ENCODE measurements at places on chromosomes 4 and X.

- DNase-seq = no peak
These were observed 1031.9 kb downstream of the FAT4 start for GRCh38 chr4:126346654-126347053.

- no peak for DNase-seq
These were observed 301.1 kb downstream of the FRMPD4 start for GRCh38 chrX:12439416-12439815.

- DNase-seq = no peak
These were observed 448.5 kb downstream of the TRAM1L1 start for GRCh38 chr4:116636917-116637316.

GRCh38 chrX:114924423-114924822, 93.0 kb downstream of the IL13RA2 start:
- no peak for DNase-seq

DNA sequence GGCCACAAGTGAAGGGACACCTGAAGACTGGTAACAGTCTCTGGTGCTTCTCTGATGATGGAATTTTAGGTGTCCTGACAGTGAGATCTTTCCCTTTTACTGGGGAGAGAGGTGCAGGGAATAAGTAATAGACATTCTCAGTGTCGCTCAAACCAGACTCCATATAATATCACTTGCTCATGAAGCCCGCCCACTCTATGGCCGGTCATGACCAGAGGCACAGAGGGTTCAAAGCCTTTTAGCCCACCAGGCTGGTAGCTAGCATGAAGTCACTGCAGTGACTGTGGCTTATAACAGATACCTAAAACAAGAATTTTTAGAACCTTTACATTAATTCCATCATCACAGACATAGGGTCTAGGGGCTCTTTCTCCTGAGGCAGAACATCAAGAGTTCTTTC, 2.9 kb downstream of the CD40LG start:
- no peak for DNase-seq

GRCh38 chrX:120213438-120214265, 37.0 kb upstream of the ZBTB33 start:
- peak; percentile 8 for DNase-seq

DNA sequence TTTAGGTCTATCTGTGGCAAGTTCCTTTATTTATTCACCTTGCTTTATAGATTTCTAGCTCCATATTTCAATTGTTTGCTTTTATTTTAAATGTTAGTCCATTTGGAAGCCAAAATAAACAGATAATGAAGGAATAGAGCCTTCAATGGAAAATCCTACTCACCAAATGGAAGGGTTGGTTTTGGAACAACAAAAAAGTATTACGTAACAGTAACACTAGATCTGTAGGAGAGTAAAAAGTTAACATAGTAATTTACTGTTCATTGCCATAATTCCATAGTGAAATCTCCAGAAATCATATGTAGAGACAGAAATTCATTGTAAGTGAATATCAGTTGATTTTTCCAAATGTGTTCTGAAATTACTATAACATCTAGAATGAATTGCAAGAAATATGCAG, 34.6 kb downstream of the NWD2 start:
- DNase-seq = no peak

GRCh38 chrX:7953446-7953845, 26.2 kb upstream of the PNPLA4 start:
- DNase-seq = no peak

DNA sequence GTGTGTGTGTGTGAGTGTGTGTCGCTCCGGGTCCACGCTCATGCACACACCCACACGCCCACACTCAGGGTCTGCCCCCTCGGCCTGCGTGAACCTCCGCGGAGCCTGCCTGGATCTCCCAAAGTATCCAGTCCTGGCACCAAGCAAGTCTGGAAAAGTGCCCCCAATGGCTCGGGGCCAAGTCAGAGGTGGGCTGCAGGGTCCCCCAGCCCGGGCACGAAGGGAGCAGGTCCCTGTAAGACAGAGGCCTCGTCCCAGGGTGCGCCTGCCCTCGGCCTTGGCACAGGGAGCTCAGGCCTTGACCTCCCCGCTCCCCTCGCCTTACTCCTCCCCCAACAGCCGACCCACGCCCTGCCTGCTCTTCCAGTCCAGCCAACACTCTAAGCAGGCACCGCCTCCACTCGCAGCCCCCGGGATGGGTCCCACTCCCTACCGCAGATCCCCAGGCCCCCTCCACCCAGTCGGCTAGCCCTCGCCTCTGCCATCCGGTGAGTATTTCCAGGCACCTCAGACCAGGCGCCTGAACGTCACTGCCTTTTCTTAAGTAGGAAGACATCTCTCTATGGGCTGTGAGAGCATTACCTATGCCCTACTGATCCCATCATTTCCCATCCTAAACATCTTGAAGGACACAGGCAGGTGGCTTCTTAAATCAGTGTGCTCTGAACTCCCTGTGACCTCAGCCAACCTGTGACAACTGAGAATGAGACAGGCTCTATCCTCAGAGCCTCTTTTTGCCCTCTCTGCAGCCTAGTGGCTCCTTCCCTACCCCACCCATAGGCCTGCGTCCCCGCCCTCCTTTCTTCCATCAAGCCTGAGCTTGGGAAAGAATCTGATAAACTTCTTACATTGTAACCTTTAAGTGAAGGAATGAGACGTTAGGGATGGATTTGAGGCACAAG, 704 bp downstream of the FAM114A1 start:
- no peak for DNase-seq

GRCh38 chr4:10054571-10055041, 33.3 kb upstream of the SLC2A9 start:
- DNase-seq = no peak

GRCh38 chrX:120428309-120428708, 40.8 kb downstream of the LAMP2 start:
- DNase-seq = no peak

GRCh38 chrX:85139422-85139821, 104.2 kb downstream of the SATL1 start:
- no peak for DNase-seq

- DNase-seq = no peak
These were observed 85.1 kb downstream of the KIT start for GRCh38 chr4:54742636-54743399.

GRCh38 chr4:47838445-47838844, 578 bp upstream of the CORIN start:
- DNase-seq = no peak

- DNase-seq = no peak
These were observed 83.9 kb downstream of the SNCA start for GRCh38 chr4:89752932-89753598.

GRCh38 chr4:54924891-54925290, 200.5 kb downstream of the KDR start:
- no peak for DNase-seq

DNA sequence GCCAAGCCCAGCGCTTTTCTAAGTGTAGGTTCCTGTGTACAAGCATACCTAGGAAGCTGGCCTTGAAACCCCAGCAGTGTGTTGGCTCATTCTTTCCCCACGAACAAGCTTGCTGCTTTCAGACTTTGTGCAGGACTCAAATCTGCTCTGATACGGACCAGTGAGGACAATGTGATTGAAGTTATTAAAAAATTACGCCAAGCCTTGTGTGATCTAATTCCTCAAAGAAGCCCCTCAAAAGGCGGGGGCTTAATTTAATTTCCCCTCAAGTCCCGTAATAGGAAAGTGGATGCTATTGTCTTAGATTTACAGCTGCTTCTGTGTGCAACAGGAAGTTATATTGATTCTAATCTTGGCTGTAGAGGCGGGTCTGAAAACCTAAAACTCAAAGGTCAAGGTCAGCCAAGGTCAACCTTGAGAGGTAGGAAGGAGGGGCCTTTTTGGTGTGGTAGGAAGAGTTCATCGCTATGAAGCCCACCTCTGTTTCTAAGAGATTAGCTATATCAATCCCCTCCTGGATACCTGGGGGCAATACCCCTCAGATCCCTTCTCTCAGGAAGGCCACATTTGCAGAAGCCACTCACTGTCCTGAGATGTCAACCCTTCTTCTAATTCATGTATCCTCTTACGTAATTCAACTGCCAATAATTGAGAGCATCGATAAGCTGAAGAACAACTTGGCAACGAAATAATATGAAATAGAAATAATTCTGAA, 45.1 kb downstream of the TBC1D9 start:
- no peak for DNase-seq

DNA sequence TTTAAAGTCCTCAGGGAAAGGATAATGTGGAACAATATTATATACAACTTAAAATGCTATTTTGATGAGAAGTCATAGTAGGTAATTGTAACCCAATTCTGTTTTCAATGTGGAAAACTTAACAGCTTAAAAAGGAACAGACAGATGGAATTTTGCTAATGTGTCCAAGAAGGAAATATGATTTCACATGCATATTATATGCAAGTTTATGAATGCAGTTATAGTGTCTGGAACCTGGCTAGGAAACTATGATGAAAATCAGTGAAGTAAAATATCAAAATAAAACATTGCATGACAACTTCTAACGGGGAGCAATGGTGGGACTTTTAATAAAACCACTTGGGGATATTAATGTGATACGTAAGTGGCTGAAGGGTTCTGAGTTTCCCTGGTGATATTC, 152.6 kb upstream of the HAND2 start:
- DNase-seq = no peak

DNA sequence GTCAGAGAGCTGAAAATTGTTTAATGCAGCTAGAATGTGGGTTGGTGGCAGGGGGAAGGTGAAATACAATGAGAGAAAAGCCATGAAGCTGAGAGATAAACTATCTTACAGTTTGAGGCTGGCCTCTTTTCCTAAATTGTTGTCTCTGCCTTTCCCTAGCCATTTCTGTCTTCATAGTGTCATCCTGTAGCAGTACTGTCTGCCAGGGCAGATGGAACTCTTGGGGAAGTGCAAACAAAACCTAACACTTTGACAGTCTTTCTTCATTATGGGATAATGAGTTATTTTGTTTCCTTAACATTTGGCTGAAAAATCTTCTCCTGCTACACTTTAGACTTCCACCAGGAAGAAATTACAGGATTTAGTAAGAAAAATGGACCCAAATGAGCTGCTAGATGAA, 197.8 kb upstream of the ARX start:
- no peak for DNase-seq

- DNase-seq = no peak
These were observed 226.2 kb downstream of the TACR3 start for GRCh38 chr4:103493450-103494159.

DNA sequence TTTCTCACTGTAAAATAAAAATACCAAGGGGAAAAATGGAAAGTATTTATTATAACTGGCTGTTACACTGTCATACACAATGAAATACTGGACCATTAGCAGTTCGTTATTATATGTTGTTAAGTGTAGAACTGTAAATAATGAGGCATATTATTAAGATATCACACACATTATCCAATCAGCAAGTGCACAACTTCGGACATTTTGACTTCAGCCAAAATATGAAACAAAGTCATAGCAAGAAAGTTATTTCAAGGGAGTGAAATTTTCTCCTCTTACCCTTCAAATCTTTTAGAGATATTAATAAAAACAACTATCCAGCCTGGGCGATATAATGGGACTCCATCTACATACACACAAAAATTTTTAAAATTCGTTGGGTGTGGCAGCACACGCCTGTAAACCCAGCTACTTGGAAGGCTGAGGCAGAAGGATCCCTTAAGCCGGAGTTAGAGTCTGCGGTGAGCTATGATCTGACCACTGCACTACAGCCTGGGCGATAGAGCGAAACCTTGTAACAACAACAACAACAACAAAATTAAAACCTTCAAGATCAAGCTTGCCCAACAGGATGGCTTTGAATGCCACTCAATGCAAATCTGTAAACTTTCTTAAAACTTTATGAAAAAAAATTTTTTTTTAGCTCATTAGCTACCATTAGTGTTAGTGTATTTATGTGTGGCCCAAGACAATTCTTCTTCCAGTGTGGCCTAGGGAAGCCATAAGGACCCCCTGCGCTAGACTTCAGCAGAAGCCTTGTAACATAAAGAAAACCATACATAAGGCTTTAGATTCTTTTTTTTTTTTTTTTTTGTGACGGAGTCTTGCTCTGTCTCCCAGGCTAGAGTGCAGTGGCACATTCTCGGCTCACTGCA, 1.3 kb upstream of the CISD2 start:
- no peak for DNase-seq

DNA sequence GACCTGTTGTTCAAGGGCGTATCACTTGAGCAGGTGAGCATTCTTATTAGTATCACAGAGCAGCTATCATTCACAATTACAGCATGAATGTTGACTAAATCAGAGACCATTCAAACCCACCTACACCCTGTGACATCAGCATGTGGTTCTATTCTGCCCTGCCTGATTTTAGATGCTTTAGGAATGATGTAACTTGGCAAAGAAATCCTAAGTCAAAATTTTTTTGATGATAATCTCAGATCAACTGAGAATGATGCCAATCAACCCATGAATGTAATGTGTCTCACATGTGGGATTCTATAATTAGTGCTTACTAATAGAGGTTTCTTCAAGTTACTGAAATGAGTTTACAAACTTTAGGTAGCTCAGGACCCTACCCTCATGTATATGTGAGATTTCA, 13.4 kb upstream of the CHIC2 start:
- DNase-seq = no peak

DNA sequence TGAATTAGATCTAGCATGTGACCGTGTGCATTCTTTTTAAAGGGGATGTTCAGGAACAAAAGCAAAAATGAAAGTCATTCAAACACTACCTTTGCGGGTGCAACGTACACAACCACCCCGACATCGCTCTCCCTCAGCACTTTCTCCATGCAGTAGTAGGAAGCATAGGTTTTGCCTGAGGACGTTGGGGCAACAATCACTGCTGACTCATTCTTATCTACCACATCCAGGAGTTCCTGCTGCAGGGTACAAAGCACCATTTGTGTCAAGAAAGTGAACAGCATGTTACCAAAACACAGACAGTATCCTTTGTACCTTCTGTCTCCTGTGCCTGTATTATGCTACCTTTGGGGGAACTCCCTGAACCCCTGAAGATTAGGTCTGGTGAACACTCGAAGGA, 58.6 kb downstream of the DDX60L start:
- DNase-seq = no peak

DNA sequence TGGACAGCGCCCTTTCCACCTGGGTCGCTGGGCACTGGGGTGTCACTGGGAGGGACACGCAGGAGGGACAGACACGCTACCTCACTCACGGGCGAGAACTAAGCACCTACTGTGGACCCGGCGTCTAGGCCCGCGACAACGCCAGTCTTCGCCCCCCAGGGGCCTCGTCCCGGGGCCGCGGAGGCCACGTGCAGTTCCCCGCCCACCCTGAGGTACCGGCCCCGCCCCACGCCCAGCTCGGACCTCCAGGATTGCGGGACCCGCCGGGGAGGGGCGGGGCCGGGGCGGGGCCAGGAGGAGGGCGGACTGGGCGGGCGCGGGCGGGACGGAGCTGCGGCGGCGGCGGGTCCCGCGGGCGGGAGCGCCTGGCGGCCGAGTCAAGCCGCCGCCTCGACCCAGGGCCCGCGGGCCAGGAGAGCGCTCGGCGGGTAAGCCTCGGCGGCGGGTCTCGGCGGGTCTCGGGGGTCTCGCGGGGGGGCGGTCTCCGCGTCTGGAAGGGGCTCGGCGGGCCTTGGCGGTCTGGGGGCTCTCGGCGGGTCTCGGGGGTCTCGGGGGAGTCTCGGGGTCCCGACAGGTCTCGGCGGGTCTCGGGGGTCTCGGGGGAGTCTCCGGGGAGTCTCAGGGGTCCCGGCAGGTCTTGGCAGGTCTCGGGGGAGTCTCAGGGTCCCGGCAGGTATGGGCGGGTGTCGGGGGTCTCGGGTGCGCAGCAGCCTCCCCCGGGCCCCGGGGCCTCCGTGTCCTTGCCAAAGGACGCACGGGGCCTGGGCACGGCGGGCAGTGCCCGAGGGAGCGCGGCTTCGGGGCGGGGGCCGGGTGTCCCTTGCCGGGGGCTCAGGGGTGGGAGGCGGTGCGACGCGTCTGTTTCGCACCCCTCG, at the start of gene SH3BP2:
Gene SH3BP2, plus strand, starts transcription at position 375 of the 875 bp plus-strand sequence. CDS start 27,533 bp downstream, outside the sequence.
- DNase-seq = no peak
